ENCODE measurements at places on chromosomes 5 and 9.

- DNase-seq = no peak
Measured at GRCh38 chr5:14417792-14418765, 163.5 kb upstream of the OTULINL start.

DNA sequence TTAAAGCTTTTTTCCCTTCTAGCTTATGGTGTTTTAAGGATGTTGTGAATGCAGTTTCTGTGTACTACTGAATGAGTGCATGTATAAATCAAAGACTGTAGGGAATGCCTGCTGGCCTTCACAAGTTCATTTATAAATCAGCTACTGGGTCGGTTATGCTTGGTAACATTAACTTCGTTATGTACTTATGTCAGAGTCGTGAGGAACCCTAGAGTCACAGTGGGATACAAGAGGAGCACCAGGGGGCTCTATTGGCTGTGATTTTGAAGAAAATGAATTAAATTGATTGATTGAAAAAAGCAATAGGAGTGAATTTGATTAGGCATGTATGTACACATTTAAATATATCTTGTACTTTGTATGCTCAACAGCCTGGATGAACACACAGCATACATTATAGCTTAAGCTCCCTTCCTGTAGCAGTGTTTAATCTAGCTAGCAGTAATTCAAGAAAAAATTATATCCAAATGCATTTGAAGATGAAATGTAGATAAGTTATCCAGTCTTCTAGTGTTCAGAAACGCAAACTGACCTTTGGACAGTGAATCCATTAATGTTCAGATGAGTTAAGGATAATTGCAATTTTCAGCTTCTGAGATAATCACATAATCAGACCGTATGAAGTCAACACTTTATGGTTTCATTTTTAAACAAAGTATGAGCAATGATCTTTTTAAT lies 204.2 kb downstream of the KDM4C start:
- no peak for DNase-seq

- no peak for DNase-seq
Measured at GRCh38 chr5:39420482-39421145, 4.2 kb downstream of the DAB2 start.

- DNase-seq = no peak
Measured at GRCh38 chr9:72579880-72580550, 58.6 kb downstream of the TMC1 start.

DNA sequence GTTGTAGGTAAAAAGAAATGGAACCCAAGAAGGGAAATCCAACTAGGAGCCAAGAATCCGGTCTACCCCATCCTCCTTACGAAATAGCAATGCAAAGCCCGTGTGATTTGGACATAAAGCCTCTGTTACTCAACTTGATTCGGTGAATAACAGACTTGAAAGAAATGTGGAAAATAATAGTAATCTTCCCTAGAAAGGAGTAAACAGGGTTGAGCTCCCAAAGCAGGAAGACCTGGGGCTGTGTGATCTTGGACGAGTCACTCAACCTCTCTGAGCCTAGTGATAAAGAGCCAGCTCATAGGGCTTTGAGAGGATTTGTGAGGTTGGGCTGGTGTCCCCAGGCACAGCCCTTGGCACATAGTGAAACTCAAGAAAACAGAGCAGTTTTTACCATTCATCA lies 42.7 kb upstream of the IL17B start:
- no peak for DNase-seq

- DNase-seq = no peak
Measured at GRCh38 chr5:6633469-6634245, 417 bp downstream of the SRD5A1 start.

GRCh38 chr5:37619353-37619752 lies 220.5 kb downstream of the GDNF start:
- DNase-seq = no peak

DNA sequence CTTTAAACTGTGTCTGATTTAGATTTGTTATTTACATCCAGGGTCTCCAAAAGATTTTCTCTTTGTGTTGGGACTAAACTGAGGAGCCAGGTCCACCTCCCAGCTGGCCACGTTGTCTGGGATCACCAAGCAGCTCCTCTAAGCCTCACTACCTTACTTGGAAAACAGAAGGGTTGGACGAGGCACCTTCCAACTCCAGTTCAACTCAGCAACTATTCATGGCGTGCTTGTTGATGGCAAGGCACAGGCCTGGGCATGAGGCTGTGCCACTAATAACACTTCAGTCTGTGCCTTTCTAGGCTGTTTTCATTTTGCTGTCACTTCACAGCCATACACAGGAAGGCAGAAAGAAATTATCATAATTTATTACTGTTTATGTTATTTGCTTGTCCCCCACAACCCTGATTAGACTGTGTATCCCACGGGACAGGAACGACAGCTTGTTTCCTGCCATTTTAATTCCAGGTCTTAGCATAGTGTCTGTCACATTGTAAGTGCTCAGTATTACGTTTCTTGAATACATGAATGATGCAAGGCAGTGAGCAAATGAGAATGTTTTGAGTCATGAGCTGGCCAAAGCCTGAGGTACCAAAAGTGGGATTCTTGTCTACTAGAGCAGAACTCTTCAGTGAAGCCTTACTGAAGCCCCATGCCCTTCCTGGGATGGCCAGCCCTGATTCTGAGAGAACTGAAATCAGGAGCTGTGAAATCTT lies 125.8 kb downstream of the GALNT10 start:
- DNase-seq = no peak

DNA sequence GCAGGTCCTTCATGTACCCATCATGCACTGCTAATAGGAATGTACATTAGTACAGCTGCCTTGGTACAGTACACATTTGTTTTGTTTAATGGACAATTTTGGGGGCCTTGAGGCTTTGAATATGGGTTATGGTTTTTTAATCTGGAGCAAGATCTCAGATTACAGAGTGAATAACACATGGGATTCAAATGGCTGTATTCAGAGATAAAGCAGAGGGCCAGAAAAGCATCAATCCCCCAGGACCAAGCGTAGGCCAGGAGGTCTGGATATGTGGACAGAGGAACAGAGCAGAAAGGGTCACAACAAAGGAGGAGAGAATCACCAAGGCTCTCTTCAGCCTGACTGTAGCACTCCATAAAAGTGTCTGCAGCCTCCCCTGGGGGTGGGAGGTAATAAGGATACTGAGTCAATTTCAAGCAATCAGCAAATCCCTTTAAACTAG lies 47.7 kb upstream of the STK32A start:
- no peak for DNase-seq

DNA sequence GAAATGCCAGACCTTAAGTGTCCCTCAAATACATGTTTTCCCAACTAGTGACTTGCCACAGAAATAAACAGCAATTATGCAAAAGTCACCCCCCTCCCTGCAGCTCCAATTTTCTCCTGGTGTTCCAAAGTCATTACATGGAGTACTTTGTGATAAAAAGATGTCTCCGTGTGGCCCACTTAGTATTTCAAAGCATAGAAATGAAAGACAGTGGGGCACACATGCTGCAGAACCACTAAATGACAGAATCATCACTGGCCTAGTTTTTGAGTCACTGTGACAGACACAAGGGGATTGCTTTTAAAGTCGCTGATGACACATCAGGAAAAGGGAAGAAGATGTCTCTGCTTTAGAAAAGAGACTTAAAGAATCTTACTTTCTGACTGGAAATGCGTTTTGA lies 323.4 kb downstream of the PSAT1 start:
- DNase-seq = no peak

GRCh38 chr5:150648294-150649107 lies 8.0 kb downstream of the SYNPO start:
- DNase-seq = no peak

DNA sequence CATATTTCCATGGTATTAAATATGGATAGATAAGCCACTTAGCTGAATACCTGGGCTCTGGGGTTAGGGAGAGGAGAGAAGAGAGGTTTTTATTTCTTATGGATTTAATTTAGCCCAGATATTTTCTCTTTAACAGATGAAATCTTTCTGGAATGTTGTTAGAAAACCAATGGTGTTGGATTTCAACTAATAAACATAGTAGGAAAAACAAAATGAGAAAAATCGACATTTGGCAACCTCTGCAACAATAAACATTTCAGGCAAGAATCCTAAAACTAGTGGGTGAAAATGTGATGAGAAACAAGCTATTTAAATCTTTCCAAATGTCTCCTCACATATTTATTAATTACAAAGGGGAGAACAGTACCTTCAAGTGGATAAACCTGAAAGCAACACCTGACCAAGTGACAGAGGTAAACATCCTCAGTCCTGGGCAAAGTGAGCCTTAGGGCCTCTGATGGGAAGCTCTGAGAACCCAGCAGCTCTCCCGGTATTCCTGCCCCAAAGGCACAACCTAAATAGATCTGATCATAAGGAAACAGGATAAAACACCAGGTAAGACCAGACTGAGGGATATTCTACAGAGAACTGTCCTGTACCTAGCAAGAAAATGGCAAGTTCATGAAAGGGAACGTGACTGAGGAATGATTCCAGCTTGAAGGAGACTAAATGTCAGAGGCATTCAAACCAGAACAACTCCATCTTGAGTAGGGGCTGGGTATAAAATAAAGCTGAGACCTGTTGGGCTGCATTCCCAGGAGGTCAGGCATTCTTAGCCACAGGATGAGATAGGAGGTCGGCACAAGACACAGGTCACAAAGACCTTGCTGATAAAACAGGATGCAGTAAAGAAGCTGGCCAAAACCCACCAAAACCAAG lies 163.7 kb downstream of the ESM1 start:
- DNase-seq = no peak

DNA sequence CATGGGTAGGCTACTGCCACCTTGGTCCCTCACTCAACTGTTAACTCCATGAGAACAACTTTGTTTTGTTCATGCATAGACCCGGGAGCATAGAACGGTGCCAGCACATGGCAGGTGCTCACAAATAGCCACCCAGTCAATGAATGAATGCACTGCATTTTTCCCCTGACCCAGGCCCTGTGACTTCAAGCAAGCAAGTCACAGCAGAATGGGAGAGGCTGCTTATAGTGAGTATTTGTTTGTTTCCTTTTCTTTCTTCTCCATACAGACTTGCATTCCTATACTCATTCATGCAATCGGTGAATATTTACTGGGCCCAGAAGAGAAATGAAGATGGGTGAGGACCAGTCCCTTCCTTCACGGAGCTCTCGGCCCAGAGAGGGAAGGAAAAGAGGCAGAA lies 62.0 kb downstream of the SHB start:
- DNase-seq = no peak

DNA sequence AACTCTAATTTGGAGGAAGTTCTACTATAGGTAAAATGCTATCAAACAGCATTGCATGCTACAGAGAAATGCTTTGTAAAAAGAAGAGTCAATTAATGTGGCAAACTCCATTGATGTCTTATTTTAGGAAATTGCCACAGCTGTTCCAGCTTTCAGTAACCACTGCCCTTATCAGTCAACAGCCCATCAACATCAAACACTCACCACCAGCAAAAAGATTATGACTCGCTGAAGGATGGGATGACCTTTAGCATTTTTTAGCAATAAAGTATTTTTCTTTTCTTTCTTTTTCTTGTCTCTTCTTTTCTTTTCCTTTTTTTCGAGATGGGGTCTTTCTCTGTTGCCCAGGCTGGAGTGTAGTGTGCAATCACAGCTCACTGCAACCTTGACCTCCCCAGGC lies 26.0 kb downstream of the CRHBP start:
- no peak for DNase-seq

GRCh38 chr5:67377631-67378030 lies 181.0 kb upstream of the CD180 start:
- DNase-seq = peak; percentile 9

GRCh38 chr5:110288766-110289511 lies 437.5 kb downstream of the TMEM232 start:
- DNase-seq = no peak

GRCh38 chr9:744790-745484 lies 96.6 kb upstream of the DMRT1 start:
- DNase-seq = peak; percentile 53

DNA sequence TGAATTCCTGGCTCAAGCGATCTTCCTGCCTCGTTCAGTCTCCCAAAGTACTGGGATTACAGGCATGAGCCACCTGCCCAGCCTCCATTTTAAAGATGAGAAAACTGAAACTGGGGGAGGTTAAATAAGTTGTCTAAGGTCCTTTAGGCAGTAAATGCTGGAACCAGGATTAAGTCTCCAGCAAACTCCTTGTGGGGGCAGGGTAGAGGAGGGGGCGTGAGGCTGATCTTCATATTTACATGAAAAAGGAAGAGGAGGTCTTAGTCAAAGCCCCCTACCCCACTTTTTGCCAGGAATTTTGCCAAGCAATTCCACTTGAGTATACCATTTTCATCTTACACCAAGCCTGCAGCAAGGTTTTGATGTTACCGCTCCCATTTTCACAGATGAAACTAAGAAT lies 76.6 kb upstream of the NR4A3 start:
- no peak for DNase-seq

DNA sequence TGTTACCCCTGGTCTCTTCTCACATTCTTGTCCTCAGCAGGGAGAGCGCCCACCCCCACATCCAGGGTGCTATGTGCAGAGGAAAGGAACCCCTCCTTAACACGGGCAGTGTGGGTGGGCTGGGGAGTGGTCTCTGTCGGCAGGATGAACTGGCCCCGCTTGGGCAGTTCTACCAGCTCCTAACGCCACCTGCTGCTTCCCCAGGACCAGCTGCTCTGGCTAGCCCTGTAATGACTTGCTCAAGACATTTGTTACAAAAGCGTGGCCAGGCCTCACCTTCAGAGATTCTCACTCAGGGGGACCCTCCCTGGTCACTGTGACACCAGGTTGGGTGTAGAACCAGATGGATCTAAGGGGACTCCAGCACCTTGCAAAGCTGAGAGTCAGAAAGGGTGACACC lies 82.4 kb downstream of the HMCN2 start:
- DNase-seq = no peak

- DNase-seq = no peak
Measured at GRCh38 chr5:79122973-79123372, 11.4 kb downstream of the BHMT start.

- DNase-seq = no peak
Measured at GRCh38 chr5:58133631-58134296, 326.1 kb downstream of the PLK2 start.

- no peak for DNase-seq
Measured at GRCh38 chr9:33455945-33456344, 8.6 kb upstream of the AQP3 start.
